Fibroblast of skin of scalp (primary cell): ENCODE measurements at places on chromosomes 12 and 14.

GRCh38 chr12:52600071-52600470 is 1.2 kb downstream of the KRT72 start:
- no peak for DNase-seq

GRCh38 chr12:27828196-27828595 is 48.2 kb upstream of the MANSC4 start:
- DNase-seq = no peak

DNA sequence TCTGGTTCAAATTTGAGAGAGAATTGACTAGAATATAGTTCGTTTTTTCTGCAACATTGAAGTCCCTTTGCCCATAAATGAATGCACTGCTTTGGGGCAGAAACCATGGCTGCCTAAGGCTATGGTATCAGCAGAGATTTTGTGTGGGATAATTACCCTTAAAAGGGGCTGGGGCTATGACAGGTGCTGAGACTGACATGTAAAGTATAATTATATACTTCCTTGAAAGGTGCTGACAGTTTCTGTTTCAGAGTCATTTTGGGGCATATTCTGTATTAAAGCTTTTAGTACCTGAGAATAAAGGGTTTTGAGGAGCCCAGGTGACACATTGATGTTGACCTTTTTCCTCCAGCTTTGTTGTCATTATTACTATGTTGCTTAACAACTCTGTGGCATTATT is 150.3 kb upstream of the PTPRQ start:
- no peak for DNase-seq

GRCh38 chr12:123421314-123421713 is 15.2 kb downstream of the RILPL2 start:
- DNase-seq = no peak

GRCh38 chr14:84874436-84874835 is 655.5 kb upstream of the FLRT2 start:
- no peak for DNase-seq

GRCh38 chr12:67484791-67485480 is 163.6 kb upstream of the DYRK2 start:
- DNase-seq = no peak

GRCh38 chr14:72815430-72815829 is 78.5 kb downstream of the DPF3 start:
- DNase-seq = no peak

GRCh38 chr12:120663741-120664140 is 23.2 kb upstream of the MLEC start:
- DNase-seq = no peak

- no peak for DNase-seq
Measured at GRCh38 chr12:1639538-1639937, 10.5 kb downstream of the WNT5B start.

DNA sequence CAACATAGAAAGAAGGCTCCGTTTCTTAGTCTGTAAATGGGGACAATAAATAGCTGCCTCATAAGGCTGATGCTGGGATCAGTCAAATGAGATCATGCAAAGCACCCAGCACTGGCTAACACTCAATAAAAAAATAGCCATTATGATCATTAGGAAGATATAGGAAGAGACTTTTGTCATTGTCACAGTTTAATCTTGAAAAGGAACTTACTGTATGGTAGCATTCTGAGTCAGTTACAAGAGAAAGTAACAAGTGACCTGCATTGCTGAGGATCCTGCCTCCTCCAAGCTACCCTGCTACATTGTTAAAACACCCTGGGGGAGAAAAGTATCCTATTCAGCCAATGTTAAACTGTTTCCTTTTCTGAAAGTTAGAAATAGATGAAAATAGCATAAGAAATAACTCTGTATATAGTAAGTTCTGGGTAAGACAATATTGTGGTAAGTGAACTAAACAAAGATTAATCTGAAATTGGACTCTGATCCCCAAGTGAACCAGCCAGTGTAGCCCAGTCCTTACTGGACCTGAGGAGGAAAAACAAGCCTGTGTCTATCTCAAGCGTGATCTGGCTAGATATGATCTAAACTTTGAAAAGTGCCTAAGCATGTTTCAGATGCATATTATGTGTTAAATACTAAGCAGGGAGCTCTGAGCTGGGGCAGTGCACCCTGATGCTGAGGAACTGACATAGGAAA is 3.6 kb upstream of the NUDT4 start:
- DNase-seq = no peak

DNA sequence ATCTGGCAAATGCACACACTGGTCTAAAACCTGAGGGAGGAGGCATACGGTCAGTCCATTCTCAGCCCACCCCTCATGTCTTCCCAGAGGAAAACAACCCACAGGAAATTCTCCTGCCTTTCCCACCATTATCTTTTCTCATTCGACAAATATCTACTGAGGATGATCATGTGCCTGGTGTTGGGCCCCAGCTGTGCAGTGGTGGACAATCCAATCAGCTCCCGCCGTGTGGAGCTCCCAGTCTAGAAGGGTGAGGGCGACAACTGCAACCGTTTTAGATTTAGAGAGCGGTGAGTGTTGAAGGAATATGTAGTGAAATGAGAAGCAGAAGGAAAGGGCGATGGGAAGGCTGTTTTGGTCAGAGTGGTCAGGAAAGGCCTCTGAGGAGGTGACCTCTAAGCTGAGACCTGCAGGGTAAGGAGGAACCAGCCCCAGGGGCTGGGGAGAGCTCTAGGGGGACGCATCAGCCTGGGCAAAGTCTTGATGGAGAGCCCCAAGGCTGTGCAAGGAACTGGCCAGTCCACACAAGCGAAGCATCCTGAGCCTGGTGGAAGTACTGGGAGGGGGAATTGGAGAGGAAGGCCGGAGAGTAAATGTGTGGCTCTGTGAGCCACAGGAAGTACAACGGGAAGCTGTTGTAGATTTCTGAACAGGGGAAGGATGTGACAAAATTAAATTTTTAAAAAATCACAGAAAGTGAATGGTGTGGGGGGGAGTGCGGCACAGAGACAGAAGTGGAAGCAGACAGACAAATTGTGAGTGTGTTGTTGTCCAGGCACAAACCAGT is 192.8 kb downstream of the NTF3 start:
- no peak for DNase-seq

DNA sequence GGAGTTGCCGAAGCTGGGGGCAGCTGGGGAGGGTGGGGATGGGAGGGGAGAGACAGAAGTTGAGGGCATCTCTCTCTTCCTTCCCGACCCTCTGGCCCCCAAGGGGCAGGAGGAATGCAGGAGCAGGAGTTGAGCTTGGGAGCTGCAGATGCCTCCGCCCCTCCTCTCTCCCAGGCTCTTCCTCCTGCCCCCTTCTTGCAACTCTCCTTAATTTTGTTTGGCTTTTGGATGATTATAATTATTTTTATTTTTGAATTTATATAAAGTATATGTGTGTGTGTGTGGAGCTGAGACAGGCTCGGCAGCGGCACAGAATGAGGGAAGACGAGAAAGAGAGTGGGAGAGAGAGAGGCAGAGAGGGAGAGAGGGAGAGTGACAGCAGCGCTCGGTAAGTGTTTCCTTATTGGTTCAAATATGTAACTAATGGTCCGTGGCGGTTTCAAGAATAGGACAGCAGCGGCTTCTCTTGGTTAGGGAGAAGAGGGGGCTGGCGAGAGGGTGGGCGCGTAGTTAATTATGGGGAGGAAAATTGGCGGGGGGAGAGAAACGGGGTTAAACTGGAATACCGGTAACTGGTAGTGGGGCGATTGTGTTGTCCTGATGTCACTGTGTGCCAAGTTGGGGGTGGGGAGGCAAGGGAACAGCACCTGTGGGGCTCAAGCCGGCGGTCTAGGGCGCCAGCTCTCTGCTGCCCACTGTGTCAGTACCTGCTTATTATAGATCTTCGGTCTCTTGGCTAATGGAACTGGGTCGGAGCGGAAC is 8.4 kb downstream of the HOXC8 start:
- no peak for DNase-seq

DNA sequence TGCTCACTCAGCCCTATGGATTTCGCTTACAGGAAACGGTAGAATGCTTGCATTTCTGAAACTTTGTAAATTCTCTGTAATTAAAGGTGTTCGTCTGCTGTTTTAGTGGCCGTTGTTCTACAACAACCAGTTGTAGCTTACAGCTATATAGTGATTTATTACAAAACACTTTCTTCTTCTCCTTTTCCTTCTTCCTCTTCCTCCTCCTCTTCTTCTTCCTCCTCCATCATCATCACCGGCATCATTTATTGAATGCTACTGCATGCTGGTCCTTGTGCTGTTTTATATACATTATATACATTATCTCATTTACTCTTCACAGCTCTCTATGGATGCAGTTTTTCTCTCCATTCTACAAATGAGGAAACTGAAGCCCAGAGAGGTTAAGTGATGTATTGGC is 6.4 kb downstream of the ETV6 start:
- DNase-seq = no peak

DNA sequence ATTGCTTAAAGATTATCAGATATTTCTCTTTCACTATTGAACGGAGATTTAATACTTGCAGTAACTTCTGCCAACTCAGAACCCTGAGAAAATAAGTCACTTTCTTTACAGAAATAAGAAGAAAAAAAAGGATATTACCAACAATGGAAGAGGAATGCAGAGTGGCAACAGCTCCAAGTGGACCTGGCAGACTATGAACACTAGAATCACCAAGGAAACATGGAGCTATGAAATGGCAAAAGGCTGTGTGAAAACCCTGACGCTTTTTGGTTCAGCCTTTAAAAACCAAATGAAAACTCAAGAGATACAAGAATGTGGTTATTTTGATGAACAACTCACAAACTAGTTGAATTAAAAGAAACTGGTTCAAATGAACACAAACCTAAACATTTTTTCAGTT is 17.7 kb downstream of the DTD2 start:
- no peak for DNase-seq

DNA sequence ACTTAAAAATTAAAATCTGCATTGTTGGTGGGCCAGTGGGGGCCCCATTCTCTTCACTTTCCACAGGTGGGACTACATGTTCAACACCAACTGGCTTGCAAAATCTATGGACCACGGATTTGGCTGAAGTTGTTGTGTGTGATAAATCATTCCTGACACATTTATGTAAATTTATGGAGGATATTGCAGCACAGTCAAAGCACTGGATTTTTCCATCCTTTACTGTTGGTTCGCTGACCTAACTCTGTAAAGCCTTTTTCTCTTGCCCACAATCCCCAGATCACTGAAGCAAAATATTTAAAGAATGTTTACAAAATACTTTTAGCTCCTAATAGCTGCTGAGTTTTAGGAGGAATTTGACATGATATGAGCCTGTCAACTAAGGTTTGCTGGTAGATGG is 219.7 kb upstream of the PRICKLE1 start:
- peak; percentile 87 for DNase-seq

DNA sequence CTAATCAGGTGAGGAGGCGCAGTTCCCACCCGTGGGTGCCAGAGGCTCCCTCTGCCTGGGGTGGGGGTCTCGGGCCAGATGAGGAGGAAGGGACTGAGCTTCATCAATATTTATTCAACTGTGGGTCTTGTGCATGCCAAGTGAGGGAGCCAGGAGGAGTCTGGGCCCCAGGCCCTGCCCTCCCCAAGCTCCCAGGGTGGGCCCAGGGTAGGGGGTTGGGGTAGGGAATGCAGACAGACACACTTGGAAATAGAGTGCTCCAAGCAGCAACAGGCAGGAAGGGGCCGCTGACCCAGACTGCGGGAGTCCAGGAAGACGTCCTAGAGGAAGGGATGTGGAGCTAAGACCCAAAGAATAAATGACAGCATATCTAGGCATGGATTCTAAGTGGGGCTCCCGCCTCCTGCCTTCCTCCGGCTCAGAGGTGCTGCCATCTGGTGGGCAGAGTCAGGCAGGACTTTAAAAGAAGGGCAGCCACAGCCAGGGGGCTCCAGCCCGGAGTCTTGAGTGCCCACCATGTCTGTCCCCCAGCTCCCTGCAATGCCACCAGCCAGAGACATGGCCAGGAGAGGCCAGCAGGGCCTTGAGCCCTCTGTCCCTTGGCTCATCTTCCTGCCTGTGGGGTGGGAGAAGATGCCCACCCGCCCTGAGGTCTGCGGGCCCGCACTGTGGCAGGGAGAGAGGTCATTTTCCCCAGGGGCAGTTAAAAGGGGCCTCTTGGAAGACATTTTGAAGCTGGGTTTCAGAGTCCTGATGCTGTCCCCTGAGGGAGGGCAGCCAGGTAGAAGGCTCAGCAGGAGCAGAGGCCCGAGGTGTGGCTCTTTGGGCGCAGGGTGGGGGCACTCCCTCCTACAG is 70.1 kb downstream of the PHETA1 start:
- DNase-seq = peak; percentile 48

DNA sequence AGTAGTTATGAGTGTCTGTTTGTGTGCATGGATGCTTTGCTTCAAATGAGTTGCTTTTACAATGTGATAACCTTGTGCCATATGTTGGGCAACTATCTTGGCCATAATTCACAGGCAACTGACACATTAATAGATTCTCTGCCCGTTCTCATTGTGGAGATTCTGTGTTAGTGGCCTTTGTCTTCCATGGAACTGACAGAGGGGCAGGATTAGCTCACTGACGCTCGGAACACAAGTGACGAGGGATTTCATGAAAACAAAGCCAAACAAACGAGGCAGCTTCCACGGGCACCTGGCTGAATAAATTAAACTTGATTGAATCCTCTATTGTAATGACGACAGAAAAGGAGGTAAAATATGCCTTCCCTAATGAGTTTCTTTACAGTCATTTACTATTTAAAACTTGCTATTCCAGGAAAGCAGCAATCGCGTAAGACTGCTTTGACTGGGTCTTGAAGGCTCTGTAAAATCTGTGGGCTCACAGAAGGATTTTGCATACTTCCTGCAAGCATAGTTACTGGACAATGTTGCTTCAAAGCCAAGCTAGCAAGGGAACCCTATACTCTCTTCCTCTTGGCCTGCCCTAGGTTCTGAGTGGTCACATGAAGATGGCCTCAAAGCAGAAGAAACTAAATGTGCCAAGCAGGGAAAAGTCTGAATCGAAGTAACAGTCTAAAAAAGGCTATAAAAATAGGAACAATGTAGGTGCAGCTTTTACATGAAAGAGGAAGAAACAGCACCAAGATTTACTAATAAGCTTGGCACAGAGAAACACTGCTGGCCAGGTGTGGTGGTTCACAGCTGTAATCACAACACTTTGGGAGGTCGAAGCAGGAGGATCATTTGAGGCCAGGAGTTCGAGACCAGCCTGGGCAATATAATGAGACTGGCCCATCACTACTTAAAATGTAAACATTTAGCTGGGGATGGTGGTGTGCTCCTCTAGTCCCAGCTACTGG is 28.1 kb upstream of the SINHCAF start:
- no peak for DNase-seq

- DNase-seq = no peak
Measured at GRCh38 chr12:120532701-120533238, 1.4 kb upstream of the RNF10 start.

- DNase-seq = peak; percentile 62
Measured at GRCh38 chr14:96568621-96569020, 66.4 kb downstream of the PAPOLA start.
